ENCODE measurements at places on chromosomes 5 and 9. TPM values are rescaled to one million over a fixed set of nuclear protein-coding genes. Genes with fewer than 3 reads are reported as not detected.

DNA sequence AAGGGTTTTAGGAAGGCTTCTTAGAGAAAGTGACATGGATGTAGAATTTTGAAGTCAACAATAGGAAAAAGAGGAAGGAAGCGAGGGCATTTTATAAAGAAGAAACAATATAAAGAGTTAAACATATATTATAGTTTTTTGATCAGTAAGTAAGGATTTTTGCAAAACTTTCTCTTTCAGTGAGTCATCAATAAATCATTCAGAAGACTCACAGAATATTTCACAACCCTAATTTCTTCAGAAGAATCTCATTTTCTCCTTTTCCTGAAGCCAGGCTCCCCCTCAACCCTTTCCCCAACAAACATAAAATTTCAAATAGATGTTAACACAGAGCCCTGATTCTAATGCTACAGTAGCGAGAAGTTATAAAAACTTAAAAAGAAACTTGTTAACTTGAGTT is 4.3 kb upstream of the COX7C start:
- DNase-seq, result no peak

DNA sequence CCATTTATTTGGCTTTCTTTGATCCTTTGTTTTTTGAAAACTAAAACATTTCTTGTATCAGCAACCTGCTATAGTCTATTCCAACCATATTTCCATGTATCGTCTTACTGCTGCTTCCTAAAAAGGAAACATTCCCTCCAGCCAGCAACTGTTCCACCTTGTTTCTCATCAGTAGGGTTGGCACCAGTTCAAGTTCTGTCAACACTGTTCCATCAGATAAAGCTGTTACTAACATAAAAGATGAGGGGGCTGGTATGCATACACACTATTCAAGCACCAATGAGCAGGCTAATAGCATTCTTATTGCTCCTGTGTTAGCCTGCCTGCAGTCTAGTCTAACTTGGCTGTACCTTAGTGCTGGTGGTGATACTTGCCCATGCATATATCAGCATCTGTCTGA is 178.3 kb downstream of the CWC27 start:
- DNase-seq, result no peak

DNA sequence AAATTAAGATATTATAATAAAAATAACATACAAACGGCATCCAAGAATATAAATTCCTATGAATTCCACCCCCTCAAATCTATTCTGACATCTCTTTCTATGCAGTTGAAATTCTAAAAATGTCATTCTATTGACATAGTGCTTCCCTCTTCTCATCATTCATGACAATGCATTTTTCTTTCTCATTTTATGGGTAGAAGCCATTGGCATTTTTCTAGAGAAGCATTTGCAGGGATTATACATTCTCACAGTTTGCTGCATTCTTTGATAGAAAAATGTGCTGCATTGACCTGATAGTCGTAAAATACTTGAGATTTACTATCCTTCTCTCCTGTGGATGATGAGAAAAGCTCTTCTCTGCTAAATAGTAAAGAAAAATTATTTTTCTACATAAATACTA is 760.9 kb upstream of the ACO1 start:
- no peak for DNase-seq

- DNase-seq, result no peak
These were observed 203.9 kb downstream of the RAB3C start for GRCh38 chr5:58786711-58787303.

DNA sequence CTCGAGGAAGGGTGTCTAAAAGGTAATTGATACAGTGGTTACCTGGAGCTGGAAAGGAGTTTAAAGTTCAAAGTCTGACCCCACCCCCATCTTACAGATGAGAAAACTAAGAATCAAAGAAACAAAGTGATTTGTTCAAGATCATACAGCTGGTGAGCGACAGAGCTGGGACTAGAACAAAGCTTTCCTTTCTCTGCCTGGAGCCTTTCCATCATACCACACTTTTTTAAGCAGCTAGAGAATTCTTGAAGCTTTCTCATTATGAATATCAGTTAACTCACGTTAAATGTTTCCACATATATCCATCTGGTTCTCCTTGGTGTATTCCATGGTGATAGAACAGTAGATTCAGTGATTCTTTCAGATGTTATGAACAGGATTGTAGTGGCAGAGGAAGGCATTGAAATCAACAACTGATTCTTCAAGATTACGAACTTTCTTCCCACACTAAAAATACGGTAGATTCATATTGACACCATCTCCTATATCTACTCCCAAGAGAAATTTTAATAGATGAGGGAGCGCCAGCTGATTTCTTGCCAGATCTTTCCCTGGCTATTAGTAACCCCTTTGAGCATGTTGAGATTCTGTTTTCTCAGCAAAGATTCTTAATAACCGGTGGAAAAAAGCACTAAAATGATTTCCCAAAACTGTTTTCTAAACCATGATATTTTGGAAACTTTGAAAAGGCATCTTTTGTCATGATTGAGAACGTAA is 233.7 kb downstream of the ADAMTSL1 start:
- DNase-seq, result no peak

Gene MVB12B
- total RNA-seq, result 12.7 TPM

All from Right ventricle myocardium inferior (tissue), 1 donor.